ENCODE measurements at places on chromosomes 5 and 9. TPM values are rescaled to one million over a fixed set of nuclear protein-coding genes. Genes with fewer than 3 reads are reported as not detected.

DNA sequence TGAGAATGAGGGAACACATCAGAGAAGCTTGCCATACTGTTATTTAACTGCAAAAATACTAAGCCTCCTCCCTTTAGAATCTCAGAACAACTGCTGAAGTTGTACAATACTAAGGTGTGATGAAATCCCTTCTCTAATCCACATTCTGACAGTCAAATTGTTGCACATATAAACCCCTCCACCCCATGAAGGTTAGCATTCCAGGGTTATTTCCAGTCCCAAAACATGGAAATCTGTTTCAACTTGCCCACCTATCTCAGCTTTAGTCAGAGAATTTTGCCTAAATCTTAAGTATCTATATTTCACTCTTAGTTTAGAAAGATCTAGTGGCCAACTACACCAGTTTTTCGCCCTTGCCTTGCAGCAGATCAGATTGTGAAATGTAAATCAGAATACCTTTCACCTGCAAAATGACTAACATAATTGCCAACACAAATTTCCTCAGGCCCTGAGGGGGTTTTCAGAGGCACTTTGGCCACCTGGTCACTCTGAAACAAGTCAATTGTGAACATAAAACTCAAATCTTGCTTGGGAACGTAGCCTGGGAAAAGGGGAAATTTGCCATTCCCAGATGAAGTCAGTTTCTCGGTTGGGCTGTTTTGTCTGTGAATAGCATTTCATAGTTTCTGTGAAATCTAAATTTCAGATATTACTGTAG, 93.9 kb downstream of the EFNA5 start:
- H3K4me1 ChIP-seq: no peaks in the 10 kb centered on the region
- H3K27me3 ChIP-seq: no peaks in the 10 kb centered on the region
- no peak overlapping the region for H3K4me3 ChIP-seq
- no peak overlapping the region for H3K27ac ChIP-seq
- H3K36me3 ChIP-seq: no peaks in the 10 kb centered on the region

Gene PCDHGA3
- 11.2 TPM for total RNA-seq

DNA sequence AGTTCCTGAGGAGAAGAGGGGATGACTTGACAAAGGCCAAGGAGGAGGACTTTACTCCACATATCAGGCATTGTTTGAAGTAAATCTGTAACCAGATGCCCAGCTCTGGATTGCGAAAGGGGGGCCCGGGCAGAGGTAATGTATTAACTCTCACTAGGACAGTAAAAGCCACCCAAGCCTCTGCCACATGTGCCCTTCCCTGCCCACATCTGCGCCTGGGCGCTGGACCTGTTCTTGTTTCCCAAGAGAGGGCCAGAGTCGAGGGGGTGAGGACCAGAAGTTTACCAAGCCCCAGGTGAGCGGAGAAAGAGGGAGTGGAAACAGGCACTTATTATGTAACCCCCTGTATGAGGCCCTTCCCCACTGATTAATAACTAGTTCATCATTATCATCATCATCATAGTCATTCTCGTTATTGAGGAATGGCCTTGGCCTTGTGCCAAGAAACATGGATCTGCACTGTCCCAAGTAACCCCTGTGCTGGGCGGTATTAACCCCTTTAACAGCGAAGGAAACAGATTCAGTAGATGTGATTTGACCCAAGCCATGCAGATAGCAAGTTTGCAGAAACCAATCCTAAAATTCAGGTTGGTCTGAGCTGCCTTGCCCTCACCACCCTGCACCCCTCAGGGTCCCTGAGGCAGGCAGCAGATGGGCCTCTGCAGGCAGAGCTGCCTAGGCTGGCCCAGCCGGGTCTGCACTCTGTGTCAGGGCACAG, at the start of gene SLC23A1:
Gene SLC23A1, minus strand, starts transcription at position 23 of the 718 bp plus-strand sequence. CDS start 44 bp downstream, outside the sequence.
- peaks cover 37% of the 10 kb centered on the region for H3K4me1 ChIP-seq
- no peaks in the 10 kb centered on the region for H3K36me3 ChIP-seq
- H3K27ac ChIP-seq: peak within 1 kb of the TSS; percentile 69
- H3K4me3 ChIP-seq: no peak within 1 kb of the TSS
- no peaks in the 10 kb centered on the region for H3K27me3 ChIP-seq

DNA sequence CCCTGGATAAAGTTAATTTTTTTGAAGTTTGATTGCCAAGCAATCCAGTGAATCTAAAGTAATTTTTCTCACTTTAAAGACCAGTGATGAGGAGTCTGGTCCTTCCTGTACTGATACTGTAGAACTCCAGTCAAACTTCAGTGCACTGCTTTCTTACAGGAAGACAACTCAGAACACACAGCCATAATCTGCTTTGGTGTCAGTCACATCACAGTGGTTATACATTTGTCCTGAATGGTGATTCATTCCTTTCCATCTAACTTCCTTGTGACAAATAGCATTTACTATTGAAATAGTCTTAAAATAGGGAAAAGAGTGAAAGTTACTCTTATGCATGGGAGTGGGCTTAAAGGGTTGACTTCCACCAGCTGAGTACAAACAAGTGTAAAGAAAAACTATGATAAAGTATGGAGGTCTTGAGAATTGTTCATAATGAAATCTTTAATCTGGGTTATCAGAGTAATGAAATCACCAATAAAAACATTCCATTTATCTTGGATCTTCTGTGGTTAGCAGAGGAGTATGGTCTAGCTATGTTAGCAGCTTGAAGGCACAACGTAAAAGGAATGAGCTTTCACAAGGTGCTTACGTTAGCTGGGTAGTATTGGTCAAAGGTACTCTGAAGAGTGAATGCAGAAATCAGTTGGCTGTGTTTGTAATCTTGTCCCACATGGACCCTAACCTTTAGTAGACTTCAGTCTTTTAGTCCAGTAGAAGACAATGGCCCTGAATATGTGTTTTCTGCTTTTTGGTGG, 41.5 kb downstream of the DCP2 start:
- no peak for DNase-seq
- H3K27me3 ChIP-seq: no peaks in the 10 kb centered on the region
- no peak overlapping the region for H3K4me3 ChIP-seq
- no peak overlapping the region for H3K27ac ChIP-seq
- no peaks in the 10 kb centered on the region for H3K4me1 ChIP-seq
- no peaks in the 10 kb centered on the region for H3K36me3 ChIP-seq

DNA sequence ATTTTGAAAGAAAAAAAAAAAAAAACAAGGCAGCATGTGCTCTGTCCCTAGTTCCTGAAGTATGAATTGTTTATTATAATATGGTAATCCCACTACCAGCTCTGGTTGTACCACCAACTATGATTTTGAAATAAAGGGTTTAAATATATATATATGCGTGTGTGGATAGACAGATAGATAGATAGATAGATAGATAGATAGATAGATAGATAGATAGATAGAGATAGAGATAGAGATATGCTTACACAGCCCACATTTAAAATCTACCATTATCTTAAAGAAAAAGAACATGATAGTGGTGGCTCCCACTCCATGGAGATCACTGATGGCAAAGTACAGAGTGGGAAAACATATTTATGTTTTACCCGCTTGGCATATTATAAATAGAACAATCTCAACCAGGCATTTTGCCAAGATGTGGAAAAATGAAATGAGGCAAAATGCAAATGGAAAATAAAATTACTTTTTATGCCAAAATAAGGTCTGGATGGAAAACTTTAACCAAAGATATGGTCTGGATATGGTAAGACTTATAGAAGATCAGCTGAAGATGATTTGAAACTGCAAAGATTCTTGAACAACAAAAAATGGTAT, 170.0 kb downstream of the ARL15 start:
- no peaks in the 10 kb centered on the region for H3K36me3 ChIP-seq
- no peaks in the 10 kb centered on the region for H3K27me3 ChIP-seq
- no peak for DNase-seq

DNA sequence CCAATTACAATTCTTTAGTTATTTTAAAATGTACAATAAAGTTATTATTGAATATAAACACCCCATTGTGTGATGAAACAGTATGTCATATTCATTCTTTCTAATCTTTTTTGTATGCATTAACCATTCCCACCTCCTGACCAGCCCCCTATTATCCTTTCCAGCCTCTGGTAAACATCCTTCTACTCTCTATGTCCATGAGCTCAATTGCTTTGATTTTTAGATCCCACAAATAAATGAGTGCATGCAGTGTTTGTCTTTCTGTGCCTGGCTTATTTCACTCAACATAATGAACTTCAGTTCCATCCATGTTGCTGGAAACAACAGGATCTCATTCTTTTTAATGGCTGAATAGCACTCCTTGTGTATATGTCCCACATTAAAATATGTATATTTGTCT, 1858.9 kb upstream of the C9orf72 start:
- no peaks in the 10 kb centered on the region for H3K27me3 ChIP-seq
- no peaks in the 10 kb centered on the region for H3K4me1 ChIP-seq
- H3K27ac ChIP-seq: no peak overlapping the region
- no peak overlapping the region for H3K4me3 ChIP-seq
- H3K36me3 ChIP-seq: no peaks in the 10 kb centered on the region
- no peak for DNase-seq

DNA sequence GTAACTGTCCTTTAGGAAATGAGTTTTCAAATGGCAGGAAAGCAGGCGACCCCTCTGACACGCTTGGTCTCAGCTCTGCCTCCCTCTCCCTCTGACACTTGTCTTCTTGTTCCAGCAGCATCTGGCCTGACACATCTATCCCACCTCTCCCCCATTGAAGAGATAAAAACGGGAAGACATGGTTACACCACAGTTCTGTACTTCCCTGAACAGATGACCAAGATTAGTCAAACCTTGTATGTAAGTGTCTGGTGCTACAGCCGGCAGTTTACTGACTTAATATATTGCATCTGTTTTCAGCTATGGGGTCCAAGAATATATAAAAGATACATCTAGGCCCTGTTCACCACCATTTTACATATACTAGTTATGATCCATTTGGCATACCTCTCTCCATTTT, 29.6 kb upstream of the MLLT3 start:
- peaks cover 6% of the 10 kb centered on the region for H3K4me1 ChIP-seq
- H3K4me3 ChIP-seq: no peak overlapping the region
- no peaks in the 10 kb centered on the region for H3K36me3 ChIP-seq
- H3K27ac ChIP-seq: no peak overlapping the region
- no peak for DNase-seq

Gene MSX2
- not detected for total RNA-seq

DNA sequence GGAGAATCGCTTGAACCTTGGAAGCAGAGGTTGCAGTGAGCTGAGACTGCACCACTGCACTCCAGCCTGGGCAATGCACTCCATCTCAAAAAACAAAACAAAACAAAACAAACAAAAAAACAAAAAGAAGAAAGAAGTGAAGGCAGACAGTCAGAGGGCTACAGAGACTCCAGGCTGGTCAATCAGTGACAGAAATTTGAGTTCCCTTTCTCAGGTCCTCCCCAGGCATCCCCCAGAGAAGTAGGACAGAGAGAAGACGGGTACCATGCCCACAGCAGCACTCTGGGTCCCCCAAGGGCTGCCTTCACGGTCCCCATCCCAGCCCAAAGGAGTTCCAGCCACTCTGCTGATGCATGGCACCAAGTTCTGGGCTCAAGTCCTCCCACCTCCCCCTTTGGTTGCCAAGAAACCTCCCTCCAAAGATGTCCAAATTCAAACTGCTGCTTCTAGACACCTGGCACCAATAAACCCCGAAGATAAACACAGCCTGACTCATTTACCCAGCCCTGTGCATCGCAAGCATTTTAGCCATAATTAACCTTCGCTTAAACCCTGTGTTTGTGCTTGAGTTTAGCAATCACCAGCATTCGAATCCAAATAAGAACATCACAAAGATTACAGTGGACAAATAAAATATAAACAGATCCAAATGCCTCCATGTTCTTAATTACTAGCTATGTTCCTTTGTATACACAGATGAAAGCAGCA, 24.0 kb downstream of the SEMA4D start:
- H3K27ac ChIP-seq: no peak overlapping the region
- no peaks in the 10 kb centered on the region for H3K27me3 ChIP-seq
- DNase-seq: no peak
- no peak overlapping the region for H3K4me3 ChIP-seq

GRCh38 chr5:60386436-60387050, 313.4 kb downstream of the DEPDC1B start:
- H3K27ac ChIP-seq: no peak overlapping the region
- H3K4me1 ChIP-seq: no peaks in the 10 kb centered on the region
- DNase-seq: no peak
- H3K4me3 ChIP-seq: no peak overlapping the region
- no peaks in the 10 kb centered on the region for H3K27me3 ChIP-seq

Gene GNE
- total RNA-seq: 7.3 TPM

- no peaks in the 10 kb centered on the region for H3K36me3 ChIP-seq
- H3K27me3 ChIP-seq: no peaks in the 10 kb centered on the region
- DNase-seq: no peak
- H3K4me3 ChIP-seq: no peak overlapping the region
Measured at GRCh38 chr5:43891112-43891511, 288.1 kb downstream of the NNT start.

Gene OSTF1
- 10.4 TPM for total RNA-seq

Gene SPATA31C1
- not detected for total RNA-seq

- H3K4me1 ChIP-seq: no peaks in the 10 kb centered on the region
- no peaks in the 10 kb centered on the region for H3K27me3 ChIP-seq
- H3K36me3 ChIP-seq: no peaks in the 10 kb centered on the region
- DNase-seq: no peak
- no peak overlapping the region for H3K27ac ChIP-seq
- H3K4me3 ChIP-seq: no peak overlapping the region
Measured at GRCh38 chr5:54736003-54736797, 218.6 kb downstream of the SNX18 start.

DNA sequence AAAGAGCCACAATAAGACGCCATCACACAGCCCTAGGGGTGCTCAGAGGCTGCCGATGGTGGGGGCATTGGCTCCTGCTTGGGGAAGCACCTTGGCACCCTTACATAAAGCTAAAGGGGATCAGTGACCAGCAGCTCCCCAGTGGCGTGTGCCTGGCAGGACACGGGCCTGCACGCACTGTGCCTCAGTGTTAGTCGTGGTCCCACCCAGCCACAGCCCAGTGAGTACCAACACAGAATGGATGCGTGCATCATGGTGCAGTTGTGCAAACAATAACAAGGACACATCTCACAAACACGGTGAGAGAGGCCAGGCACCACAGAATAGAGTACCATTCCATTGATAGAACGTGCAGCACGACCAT, 103.2 kb downstream of the WNK2 start:
- no peaks in the 10 kb centered on the region for H3K36me3 ChIP-seq
- no peak overlapping the region for H3K4me3 ChIP-seq
- DNase-seq: no peak
- H3K27me3 ChIP-seq: no peaks in the 10 kb centered on the region
- H3K4me1 ChIP-seq: no peaks in the 10 kb centered on the region

Gene CD14
- total RNA-seq: 19.2 TPM

Gene PLGRKT
- 3.3 TPM for total RNA-seq

- no peak overlapping the region for H3K4me3 ChIP-seq
- no peaks in the 10 kb centered on the region for H3K27me3 ChIP-seq
- no peak overlapping the region for H3K27ac ChIP-seq
Measured at GRCh38 chr9:94178927-94179326, 80.2 kb upstream of the ZNF169 start.
